Stimulated activated CD4-positive, alpha-beta T cell treated with anti-CD3 and anti-CD28 coated beads, Interleukin-4, amount 100 ng/mL, for 24 hours (primary cell): ENCODE measurements at places on chromosomes 1 and 21.

DNA sequence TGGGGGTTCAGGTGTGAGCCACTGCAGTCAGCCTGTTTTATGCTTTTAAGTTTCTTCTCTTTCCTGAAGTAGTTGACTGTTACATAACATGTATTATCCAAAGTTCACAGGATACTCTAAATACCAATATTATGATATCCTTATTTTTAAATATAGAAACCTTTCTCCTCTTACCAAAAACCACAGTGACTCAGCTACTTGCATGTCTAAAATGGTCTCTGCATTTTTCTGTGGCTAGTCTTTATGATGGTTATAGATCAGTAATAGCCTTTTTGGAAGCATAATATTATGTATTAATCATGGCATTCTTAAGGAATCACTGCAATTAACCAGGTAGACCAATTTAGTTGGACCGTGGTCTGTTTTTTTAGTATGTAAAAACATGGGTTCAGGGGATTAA lies 210.8 kb upstream of the CACYBP start:
- DNase-seq, result no peak

- DNase-seq, result peak; percentile 43
These were observed 24.8 kb upstream of the ITPKB start for GRCh38 chr1:226763905-226764264.

GRCh38 chr1:54559771-54560231 lies 11.8 kb downstream of the ACOT11 start:
- DNase-seq, result no peak

GRCh38 chr1:11645670-11646265 lies 8.5 kb downstream of the FBXO2 start:
- peak; percentile 85 for DNase-seq

DNA sequence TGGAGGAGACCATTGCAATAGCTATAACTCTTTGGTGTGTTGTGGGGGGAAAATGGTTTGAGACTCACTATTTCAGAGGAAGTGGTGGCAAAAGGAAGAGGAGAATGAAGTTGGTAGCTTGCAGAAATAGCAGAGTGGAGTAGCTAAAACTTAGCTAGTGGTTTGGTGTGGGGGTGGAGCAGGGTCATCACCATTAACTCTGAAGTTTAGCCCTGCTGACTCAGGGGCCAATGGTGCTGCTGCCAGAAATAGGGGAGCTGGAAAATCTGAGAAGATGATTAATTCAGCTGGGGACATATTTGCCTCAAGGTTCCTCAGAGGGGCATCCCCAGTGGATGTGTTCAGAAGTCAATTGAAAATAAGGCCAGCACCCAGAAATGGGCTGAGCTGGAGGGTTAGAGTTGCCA lies 65.4 kb downstream of the RUNX1 start:
- DNase-seq, result peak; percentile 79

DNA sequence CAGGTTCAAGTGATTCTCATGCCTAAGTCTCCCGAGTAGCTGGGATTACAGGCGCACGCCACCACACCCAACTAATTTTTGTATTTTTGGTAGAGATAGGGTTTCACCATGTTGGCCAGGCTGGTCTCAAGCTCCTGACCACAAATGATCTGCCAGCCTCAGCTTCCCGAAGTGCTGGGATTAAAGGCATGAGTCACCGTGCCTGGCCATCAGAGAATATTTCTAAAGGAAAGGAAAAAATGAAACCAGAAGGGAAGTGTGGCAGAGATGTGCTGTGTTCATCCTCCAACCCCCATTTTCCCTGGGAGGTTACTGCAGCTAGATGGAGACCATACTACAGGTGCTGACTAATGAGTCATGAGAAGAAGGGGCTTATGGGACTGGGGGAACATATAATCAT lies 964.1 kb downstream of the TTLL7 start:
- no peak for DNase-seq

DNA sequence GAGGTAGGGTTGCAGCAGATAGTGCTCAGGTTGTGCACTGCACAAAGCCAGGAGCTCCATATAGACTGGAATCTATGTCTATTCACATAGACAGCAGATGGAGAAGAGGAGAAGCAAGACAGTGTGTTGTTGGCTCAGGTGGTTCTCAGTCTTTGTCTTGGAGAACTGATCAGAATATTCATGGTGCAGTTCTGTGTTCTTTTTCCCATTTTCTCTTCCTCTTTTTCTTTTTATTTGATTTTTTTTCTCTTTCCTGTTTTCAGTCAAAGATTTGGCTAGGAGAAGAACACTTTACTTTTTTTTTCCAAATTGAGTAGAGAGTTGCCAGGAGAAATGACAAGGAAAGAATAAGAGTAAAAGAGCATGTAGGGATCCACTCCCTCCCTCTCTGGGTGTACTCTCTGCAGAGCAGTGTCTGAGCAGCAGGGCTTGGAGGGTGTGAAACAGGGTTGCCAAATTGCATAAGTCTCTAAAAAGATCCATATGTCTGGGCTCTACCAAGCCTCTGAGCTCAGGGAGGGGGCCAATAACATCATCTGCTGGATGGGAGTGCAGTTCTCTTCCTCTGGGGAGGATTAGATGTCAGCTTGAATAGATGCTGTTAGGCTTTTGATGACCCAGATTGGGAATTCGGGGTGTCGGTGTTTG lies 8.7 kb upstream of the CD34 start:
- no peak for DNase-seq

GRCh38 chr1:213507472-213508223 lies 456.6 kb downstream of the RPS6KC1 start:
- DNase-seq, result no peak

DNA sequence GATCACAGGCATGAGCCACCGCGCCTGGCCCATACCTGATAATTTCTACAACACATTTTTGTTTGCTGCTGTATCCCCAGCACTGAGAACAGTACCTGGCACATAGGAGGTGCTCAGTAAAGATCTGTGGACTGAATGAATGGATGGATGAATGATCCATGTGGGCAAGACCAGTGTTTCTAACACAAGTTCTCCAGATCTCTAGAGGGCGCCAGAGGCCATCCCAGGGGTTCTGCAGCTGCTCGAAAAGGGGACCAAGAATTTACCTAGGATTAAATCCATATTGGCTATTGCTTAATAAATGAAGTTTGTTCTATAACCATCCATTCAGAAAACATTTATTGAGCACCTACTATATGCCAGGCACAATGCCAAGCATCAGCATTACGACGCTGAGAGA lies 167.7 kb downstream of the ACTL8 start:
- DNase-seq, result no peak

GRCh38 chr1:154749078-154749760 lies 120.9 kb downstream of the KCNN3 start:
- peak; percentile 48 for DNase-seq

- DNase-seq, result no peak
These were observed 148.0 kb downstream of the TSEN15 start for GRCh38 chr1:184199438-184200085.

- peak; percentile 85 for DNase-seq
These were observed at the start of gene NPL for GRCh38 chr1:182789138-182790076. Gene NPL (plus strand): TSS chr1:182789773. CDS start chr1:182794372, 4,599 bp downstream.

GRCh38 chr1:19949016-19949415 lies 25.6 kb upstream of the PLA2G2E start:
- DNase-seq, result no peak

DNA sequence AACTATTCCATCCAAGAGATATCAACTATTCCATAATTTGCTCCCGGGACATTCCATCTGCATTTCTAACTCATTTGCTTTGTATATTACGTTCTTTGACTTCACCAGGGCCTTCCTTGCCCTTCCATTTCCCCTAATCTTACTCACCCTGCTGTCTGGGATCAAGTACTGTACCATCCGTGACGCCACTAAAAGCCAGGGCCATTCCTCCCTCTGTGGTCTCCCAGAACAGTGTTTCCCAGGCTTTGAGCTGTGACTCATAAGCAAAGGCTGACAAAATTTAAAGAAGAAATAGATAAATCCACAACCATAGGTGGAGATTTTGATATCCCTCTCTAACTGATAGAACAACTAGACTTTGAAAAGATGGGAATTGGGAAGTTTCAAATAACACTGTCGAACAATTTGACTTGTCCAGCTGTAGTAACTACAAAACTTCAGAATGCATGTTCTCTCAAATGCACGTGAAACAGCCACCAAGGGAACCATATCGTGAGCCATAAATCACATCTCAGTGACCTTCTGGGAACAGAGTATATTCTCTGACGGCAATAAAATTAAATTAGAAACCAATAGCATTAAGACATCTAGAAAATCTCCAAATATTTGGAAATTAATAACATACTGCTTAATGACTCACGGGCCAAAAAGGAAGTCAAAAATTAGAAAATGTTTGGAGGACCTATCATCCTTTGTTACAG lies 501.0 kb downstream of the SETD4 start:
- DNase-seq, result no peak

DNA sequence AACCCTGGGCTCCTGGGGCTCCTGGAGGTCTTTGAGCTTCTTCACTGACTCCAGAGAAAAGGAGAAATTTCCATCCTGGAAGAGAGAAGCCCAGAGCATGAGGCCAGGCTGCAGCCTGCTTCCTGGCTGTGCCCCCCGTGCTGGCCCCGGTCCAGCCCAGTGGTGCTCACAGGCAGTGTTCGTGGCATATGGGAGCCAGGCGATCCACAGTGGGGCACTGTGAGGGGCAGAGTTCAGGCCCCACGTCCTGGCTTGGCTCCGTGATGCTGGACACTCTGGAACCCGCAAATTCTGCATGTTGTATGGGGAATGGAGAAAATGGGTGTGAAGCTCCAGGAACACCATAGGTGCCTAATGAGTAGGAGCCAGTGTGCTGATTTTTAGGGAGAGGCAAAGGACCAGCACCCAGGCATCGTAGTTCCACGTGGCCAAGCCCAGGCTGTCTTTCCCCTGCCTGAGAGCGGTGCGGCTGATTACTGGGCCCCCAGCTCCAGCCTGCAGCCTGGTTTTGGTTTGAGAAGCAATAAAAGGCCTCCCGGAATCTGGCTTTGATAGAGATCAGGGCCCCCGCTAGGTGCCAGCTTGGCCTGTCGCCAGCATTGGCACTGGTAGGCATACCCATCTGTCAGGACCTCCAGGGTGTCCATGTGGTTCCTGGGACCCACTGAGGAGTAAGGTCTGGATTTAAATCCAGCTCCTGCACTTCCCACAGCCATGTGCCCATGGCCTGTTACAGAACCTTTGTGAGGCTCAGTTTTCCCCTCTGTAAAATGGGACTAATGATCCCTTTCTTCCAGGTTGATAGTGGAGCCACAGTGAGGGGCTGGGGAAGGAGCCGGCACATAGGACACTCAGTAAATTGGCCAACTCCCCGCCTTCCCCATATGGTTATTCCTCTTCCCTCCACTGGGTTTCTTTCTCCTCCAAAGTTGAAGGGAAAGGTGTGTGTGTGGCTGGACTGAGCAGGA lies 725 bp downstream of the GUCA2A start:
- DNase-seq, result no peak

DNA sequence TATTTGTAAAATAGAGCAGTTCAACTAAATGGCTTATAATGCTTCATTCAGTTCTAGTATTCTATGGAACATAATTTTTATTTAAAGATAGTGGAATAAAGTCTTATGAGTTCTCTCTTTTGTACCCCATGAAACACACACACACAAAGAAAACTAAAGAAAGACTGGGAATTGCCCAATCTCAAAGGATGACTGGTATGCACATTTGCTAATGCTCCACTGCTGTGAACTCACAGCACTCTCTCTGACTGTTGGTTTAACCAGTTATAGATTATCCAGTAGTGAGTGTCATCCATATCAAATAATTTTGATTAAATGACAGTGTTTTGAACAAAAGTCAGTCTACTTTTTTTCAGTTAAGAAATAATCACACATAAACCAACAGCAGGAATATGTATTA lies 1082.4 kb upstream of the B3GALT2 start:
- no peak for DNase-seq

- DNase-seq, result no peak
These were observed 139.7 kb downstream of the CYYR1 start for GRCh38 chr21:26433386-26433785.
